ENCODE measurements at places on chromosomes 16 and 17. TPM values are rescaled to one million over a fixed set of nuclear protein-coding genes. Genes with fewer than 3 reads are reported as not detected.

Gene MOSMO
- total RNA-seq = 4.3 TPM

Gene KRTAP4-4
- not detected for total RNA-seq

- no peaks in the 10 kb centered on the region for H3K27me3 ChIP-seq
- H3K27ac ChIP-seq = no peak overlapping the region
- no peak overlapping the region for H3K4me3 ChIP-seq
- no peak for DNase-seq
- no peaks in the 10 kb centered on the region for H3K4me1 ChIP-seq
- peaks cover 7% of the 10 kb centered on the region for H3K36me3 ChIP-seq
Measured at GRCh38 chr16:72961115-72961832, 86.7 kb downstream of the ZFHX3 start.

- no peaks in the 10 kb centered on the region for H3K4me1 ChIP-seq
- no peak overlapping the region for H3K4me3 ChIP-seq
- H3K27ac ChIP-seq = no peak overlapping the region
- DNase-seq = no peak
- no peaks in the 10 kb centered on the region for H3K27me3 ChIP-seq
Measured at GRCh38 chr17:30222251-30222650, 13.2 kb downstream of the SLC6A4 start.

DNA sequence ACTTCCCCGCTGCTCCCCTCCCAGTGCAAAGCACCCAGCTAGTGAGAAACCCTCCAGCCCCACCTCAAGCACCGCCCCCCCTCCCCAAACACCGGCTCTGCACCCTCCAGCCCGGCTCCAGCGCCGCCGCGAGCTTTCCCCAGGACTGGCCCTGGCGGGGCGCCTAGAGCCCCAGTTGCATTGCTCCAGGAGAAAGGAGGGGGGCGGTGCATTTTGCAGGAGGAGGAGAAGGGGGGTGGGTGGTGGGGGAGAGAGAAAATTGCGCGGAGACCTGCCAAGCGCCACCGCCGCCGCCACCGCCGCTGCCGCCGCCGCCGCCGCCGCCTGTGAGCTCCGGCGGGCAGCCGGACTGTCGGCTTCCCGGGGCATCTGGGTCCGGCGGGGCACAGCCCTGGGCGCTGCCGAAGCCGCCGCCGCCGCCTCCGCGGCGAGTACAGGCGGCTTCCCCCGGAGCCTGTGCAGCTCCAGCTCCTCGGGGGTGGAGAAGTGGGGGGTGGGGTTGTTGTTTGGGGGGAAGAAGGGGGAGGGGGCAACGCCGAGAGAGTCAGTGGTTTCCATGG lies 333 bp upstream of the NOG start:
- DNase-seq = peak; percentile 34
- H3K27me3 ChIP-seq = no peaks in the 10 kb centered on the region
- peaks cover 8% of the 10 kb centered on the region for H3K4me1 ChIP-seq
- no peaks in the 10 kb centered on the region for H3K36me3 ChIP-seq

DNA sequence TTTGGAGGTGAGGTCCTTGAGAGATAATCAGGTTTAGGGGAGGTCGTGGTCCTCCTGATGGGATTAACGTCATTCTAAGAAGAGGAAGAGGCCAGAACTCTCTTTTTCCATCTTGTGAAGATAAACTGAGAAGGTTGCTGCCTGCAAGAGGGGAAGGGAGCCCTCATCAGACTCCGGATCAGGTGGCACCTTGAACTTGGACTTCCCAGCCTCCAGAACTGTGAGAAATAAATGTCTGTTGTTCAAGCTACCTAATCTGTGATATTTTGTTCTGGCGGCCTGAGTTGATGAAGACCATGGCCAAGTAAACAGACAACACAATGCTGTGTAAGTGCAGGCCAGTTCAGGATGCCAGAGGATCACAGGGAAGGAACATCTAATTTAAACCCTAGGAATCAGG lies 10.9 kb upstream of the PRKCB start:
- no peaks in the 10 kb centered on the region for H3K27me3 ChIP-seq
- no peaks in the 10 kb centered on the region for H3K36me3 ChIP-seq
- H3K4me1 ChIP-seq = no peaks in the 10 kb centered on the region
- no peak for DNase-seq
- H3K27ac ChIP-seq = no peak overlapping the region

DNA sequence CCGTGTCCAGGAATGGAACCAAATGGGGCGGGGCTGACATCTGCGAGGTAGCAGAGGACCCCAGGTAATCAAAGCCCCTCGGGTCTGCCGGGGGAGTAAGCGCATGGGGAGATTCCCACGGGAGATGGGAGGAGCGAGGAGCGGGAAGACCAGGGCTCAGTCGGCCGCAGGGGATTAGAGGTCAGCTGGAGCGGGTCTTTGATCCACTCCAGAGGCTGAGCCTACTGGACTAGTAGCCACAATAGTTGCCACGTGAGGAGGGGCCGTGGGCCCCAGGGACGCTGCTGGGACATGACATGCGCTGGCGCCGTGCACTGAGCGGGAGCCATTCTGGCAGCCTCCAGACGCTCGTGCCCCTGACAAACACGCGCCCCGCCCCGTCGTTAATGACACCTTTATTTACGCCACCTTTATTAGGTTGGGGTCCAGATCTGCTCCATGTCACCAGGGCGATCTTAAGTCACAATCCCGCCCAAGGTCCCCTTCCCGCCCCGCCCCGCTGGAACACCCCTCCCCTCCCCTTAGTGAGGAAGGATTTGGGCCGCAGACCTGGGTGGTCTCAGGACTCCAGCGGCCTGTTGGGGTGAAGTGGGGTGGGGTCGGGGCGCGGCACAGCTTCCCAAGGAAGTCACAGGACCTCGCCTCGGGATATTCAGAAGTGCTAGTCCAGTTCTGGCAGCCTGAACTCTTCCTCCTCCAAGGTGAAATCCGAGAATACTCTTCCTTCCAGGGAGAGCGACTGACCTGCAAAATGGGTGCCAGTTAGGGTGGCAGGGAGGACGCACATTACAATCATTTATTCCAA lies 15.0 kb downstream of the PPY start:
- no peaks in the 10 kb centered on the region for H3K36me3 ChIP-seq
- DNase-seq = no peak
- no peaks in the 10 kb centered on the region for H3K27me3 ChIP-seq
- H3K27ac ChIP-seq = no peak overlapping the region
- no peaks in the 10 kb centered on the region for H3K4me1 ChIP-seq

Data from pancreas (tissue), 10 donors.